ENCODE measurements at places on chromosomes 1 and 21. TPM values are rescaled to one million over a fixed set of nuclear protein-coding genes. Genes with fewer than 3 reads are reported as not detected.

- no peaks in the 10 kb centered on the region for H3K4me1 ChIP-seq
- no peaks in the 10 kb centered on the region for H3K36me3 ChIP-seq
- DNase-seq: no peak
- H3K27me3 ChIP-seq: no peaks in the 10 kb centered on the region
- H3K27ac ChIP-seq: no peak overlapping the region
- no peak overlapping the region for H3K4me3 ChIP-seq
Measured at GRCh38 chr1:172278478-172278877, 142.0 kb upstream of the C1orf105 start.

DNA sequence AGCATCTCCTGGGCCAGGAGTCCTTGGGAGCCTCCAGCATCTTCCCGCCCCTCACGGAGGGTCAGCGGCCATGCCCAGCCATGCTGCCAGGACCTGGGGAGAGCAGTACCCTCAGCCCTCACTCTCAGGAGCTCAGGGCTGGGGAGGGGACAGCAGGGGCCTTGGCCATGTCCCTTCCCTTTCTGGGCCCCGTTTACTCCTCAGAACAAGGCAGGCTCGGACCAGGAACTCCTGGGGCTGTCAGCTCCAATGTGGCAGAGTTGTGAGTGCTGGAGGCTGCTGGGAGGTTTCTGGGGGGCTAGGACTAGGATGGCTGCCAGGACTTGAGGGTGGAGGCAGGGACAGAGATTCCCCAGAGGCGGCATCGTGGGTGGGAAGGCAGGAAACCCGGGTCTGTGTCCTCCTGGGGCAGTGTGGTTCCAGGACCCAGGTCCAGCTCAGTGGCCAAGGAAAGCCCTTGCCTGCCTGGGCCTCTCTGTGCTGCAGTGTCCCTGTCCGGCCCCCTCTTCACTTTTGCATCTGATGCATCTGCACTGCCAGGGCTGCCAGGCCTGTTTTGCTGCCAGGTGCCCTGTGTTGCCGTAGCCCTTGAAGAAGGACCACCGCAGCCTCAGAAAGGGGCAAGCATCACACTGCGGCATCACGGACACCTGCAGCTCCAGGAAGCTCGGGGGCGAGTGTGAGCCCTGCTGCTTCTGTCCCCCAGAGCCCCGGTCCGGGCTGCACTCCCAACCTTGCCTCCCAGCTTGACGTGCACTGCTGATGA is 223.9 kb downstream of the CAMTA1 start:
- no peaks in the 10 kb centered on the region for H3K4me1 ChIP-seq
- H3K27me3 ChIP-seq: no peaks in the 10 kb centered on the region
- H3K27ac ChIP-seq: no peak overlapping the region
- no peaks in the 10 kb centered on the region for H3K36me3 ChIP-seq
- no peak for DNase-seq
- no peak overlapping the region for H3K4me3 ChIP-seq

The SLC30A1 gene
- 12.8 TPM for total RNA-seq

The SPRR2B gene
- total RNA-seq: not detected

GRCh38 chr1:84247425-84248220 is 53.9 kb upstream of the SAMD13 start:
- no peaks in the 10 kb centered on the region for H3K4me1 ChIP-seq
- no peaks in the 10 kb centered on the region for H3K27me3 ChIP-seq
- DNase-seq: no peak
- no peak overlapping the region for H3K4me3 ChIP-seq
- peak overlapping the region; percentile 64 for H3K27ac ChIP-seq

GRCh38 chr1:192118881-192119405 is 39.3 kb upstream of the RGS18 start:
- no peak for DNase-seq
- no peak overlapping the region for H3K27ac ChIP-seq
- no peak overlapping the region for H3K4me3 ChIP-seq
- no peaks in the 10 kb centered on the region for H3K4me1 ChIP-seq

The CATSPERE gene
- 2.7 TPM for total RNA-seq

- H3K27me3 ChIP-seq: no peaks in the 10 kb centered on the region
- no peaks in the 10 kb centered on the region for H3K4me1 ChIP-seq
- DNase-seq: no peak
- no peak overlapping the region for H3K4me3 ChIP-seq
- H3K27ac ChIP-seq: no peak overlapping the region
Measured at GRCh38 chr1:229047840-229048620, 222.9 kb upstream of the RAB4A start.

DNA sequence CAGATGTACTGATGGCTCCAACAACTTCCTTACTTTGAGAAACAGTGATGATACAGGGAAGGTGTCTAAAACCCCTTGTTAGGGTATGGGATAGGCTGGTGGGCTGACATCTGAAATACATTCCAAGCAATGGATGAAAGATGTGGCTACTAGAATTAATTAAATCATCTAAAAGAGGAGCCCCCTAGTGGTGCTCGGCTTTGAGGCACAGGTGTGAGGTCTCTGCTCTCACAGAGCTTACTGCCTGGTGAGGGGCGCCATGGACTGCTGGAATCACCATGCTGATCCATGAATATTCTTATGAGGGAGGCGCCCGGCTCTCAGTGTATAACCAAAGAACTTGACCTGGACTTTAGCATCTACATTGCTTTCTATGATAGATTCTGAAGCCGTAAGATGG is 48.5 kb downstream of the GNG4 start:
- DNase-seq: no peak
- H3K36me3 ChIP-seq: no peaks in the 10 kb centered on the region
- H3K4me1 ChIP-seq: no peaks in the 10 kb centered on the region
- H3K27ac ChIP-seq: no peak overlapping the region
- H3K4me3 ChIP-seq: no peak overlapping the region

GRCh38 chr21:41663805-41664788 is 102.8 kb downstream of the RIPK4 start:
- no peak overlapping the region for H3K27ac ChIP-seq
- H3K4me1 ChIP-seq: no peaks in the 10 kb centered on the region
- no peaks in the 10 kb centered on the region for H3K27me3 ChIP-seq
- no peak overlapping the region for H3K4me3 ChIP-seq

The KCNJ15 gene
- total RNA-seq: 0.29 TPM

- no peak overlapping the region for H3K4me3 ChIP-seq
- no peak for DNase-seq
- no peaks in the 10 kb centered on the region for H3K36me3 ChIP-seq
- no peaks in the 10 kb centered on the region for H3K27me3 ChIP-seq
Measured at GRCh38 chr1:36934061-36934460, 100.3 kb downstream of the GRIK3 start.

- H3K4me3 ChIP-seq: no peak overlapping the region
- DNase-seq: no peak
- H3K27ac ChIP-seq: no peak overlapping the region
- no peaks in the 10 kb centered on the region for H3K36me3 ChIP-seq
- no peaks in the 10 kb centered on the region for H3K27me3 ChIP-seq
- no peaks in the 10 kb centered on the region for H3K4me1 ChIP-seq
Measured at GRCh38 chr1:3942416-3943122, 42.5 kb upstream of the C1orf174 start.

The UCK2 gene
- total RNA-seq: 34.1 TPM

DNA sequence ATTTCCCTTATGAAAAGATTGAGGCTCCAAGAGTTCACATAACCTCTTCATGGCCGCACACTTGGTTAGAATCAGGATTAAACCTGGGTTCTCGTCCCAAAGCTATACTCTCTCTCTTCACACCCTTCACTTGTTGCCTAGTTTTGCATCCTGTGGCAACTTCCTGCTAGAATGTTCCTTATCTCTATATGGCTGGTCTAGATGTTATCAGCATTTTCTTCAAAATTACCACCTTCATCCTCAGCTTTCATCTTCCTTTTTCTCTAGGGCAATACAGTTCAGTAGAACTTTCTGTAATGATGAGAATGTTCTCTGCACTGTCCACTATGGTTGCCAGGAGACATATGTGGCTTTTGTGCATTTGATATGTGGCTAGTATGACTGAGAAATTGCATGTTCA is 31.1 kb upstream of the BCAR3 start:
- H3K4me3 ChIP-seq: no peak overlapping the region
- H3K27ac ChIP-seq: no peak overlapping the region
- no peaks in the 10 kb centered on the region for H3K27me3 ChIP-seq
- no peak for DNase-seq
- H3K4me1 ChIP-seq: no peaks in the 10 kb centered on the region

The MRPL24 gene
- 30.3 TPM for total RNA-seq

DNA sequence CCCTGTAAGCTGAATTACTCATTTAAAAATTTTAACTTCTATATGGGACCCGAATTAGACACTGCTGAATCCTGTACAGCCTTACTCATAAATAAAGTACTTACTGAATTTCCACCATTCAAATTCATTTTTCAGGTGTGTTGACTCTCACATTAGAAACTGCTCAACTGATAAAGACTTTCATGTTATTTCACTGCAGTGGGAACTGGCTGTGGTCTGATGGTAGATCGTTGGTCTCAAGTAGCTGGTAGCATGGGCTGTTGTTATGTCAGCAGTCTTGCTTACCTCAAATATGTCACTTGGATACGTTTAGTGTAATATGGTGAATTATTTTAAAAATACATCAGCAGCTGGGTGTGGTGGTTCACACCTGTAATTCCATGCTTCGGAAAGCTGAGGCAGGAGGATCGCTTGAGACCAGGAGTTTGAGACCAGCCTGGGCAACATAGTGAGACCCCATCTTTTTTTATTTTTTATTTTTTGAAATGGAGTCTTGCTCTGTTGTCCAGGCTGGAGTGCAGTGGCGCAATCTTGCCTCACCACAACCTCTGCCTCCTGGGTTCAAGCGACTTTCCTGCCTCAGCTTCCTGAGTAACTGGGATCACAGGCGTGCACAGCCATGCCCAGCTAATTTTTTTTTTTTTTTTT is 10.4 kb downstream of the DEGS1 start:
- no peaks in the 10 kb centered on the region for H3K36me3 ChIP-seq
- H3K4me1 ChIP-seq: no peaks in the 10 kb centered on the region
- H3K27me3 ChIP-seq: no peaks in the 10 kb centered on the region
- H3K27ac ChIP-seq: no peak overlapping the region
- DNase-seq: no peak

GRCh38 chr1:158999316-159000069 is 10.2 kb upstream of the IFI16 start:
- H3K27me3 ChIP-seq: no peaks in the 10 kb centered on the region
- peak overlapping the region; percentile 56 for H3K4me3 ChIP-seq
- DNase-seq: peak; percentile 87
- H3K27ac ChIP-seq: peak overlapping the region; percentile 95
- no peaks in the 10 kb centered on the region for H3K36me3 ChIP-seq
- no peaks in the 10 kb centered on the region for H3K4me1 ChIP-seq

The IQCC gene
- 6.8 TPM for total RNA-seq

DNA sequence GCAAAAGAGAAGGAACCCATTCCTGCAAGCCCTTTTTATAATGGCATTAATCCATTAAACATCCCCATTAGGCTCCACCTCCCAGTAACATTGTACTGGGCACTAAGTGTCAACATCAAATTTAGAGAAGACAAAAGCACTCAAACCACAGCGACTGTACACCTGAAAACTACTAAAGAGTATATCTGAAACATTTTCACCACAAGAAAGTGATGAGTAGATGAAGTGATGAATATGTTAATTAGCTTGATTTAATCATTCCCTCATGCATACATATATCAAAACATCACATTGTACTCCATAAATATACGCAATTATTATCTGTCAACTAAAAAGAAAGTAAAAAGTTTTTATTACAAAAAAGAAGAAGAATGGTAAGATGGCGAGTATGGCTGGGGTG is 26.4 kb downstream of the ACP6 start:
- H3K27ac ChIP-seq: no peak overlapping the region
- H3K4me1 ChIP-seq: no peaks in the 10 kb centered on the region
- H3K27me3 ChIP-seq: no peaks in the 10 kb centered on the region
- no peak overlapping the region for H3K4me3 ChIP-seq
- H3K36me3 ChIP-seq: no peaks in the 10 kb centered on the region

The C1orf116 gene
- not detected for total RNA-seq

GRCh38 chr1:31364561-31365250 is 8.2 kb downstream of the FABP3 start:
- H3K4me3 ChIP-seq: no peak overlapping the region
- H3K4me1 ChIP-seq: no peaks in the 10 kb centered on the region
- H3K27me3 ChIP-seq: no peaks in the 10 kb centered on the region
- no peak overlapping the region for H3K27ac ChIP-seq
- no peak for DNase-seq

- no peaks in the 10 kb centered on the region for H3K27me3 ChIP-seq
- H3K36me3 ChIP-seq: no peaks in the 10 kb centered on the region
- no peak overlapping the region for H3K4me3 ChIP-seq
- no peak overlapping the region for H3K27ac ChIP-seq
Measured at GRCh38 chr1:240219104-240219503, 127.4 kb downstream of the FMN2 start.

GRCh38 chr1:23069675-23070074 is 50.4 kb downstream of the KDM1A start:
- no peak overlapping the region for H3K27ac ChIP-seq
- H3K27me3 ChIP-seq: no peaks in the 10 kb centered on the region
- no peaks in the 10 kb centered on the region for H3K4me1 ChIP-seq
- no peak overlapping the region for H3K4me3 ChIP-seq
- DNase-seq: no peak

The CFHR3 gene
- 0.61 TPM for total RNA-seq

DNA sequence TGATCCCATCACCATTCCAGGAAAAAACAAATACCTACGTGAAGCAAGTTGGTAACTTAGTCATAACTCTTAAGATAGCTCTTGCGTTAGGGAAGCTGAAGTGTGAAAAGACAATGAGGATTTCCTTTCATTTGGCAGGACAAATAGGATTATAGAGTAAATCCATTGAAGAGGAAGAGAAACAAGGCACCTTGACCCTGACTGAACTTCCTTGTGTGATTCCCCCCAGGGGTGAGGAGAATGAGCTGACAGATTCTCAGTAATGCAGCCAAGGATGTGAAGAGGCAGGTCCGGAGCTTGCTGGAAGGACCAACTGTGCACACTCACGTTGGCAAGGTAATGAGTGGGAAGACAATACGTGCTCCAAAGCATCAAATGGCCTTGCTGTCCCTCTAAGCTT is 55.0 kb upstream of the HMCN1 start:
- peak overlapping the region; percentile 15 for H3K27ac ChIP-seq
- H3K27me3 ChIP-seq: no peaks in the 10 kb centered on the region

The S100A8 gene
- 5.4 TPM for total RNA-seq

The RASSF5 gene
- 3.0 TPM for total RNA-seq

DNA sequence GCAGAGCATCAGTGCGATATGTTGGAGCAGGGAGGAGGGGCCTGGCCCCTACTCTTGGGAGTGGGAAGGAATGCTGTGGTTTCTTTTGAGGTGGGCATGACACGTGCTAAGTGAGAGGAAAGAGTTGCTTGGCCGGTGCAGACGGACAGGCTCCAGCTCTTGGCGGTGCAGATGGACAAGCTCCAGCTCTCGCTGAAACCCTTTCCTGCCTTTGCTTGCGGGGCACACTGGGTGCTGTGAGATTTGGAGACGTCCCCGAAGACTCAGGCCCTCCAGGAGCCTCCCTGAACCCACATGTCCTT is 15.9 kb downstream of the PDXK start:
- no peak for DNase-seq
- no peaks in the 10 kb centered on the region for H3K36me3 ChIP-seq
- no peak overlapping the region for H3K4me3 ChIP-seq
- no peak overlapping the region for H3K27ac ChIP-seq
- H3K27me3 ChIP-seq: no peaks in the 10 kb centered on the region

GRCh38 chr21:45620201-45620923 is 23.2 kb upstream of the PCBP3 start:
- no peaks in the 10 kb centered on the region for H3K27me3 ChIP-seq
- no peak overlapping the region for H3K4me3 ChIP-seq
- no peak for DNase-seq
- H3K27ac ChIP-seq: no peak overlapping the region

The IL19 gene
- total RNA-seq: not detected

Data from uterus (tissue), 4 donors.